Brain pericyte (primary cell): ENCODE measurements at places on chromosomes 1 and 21.

DNA sequence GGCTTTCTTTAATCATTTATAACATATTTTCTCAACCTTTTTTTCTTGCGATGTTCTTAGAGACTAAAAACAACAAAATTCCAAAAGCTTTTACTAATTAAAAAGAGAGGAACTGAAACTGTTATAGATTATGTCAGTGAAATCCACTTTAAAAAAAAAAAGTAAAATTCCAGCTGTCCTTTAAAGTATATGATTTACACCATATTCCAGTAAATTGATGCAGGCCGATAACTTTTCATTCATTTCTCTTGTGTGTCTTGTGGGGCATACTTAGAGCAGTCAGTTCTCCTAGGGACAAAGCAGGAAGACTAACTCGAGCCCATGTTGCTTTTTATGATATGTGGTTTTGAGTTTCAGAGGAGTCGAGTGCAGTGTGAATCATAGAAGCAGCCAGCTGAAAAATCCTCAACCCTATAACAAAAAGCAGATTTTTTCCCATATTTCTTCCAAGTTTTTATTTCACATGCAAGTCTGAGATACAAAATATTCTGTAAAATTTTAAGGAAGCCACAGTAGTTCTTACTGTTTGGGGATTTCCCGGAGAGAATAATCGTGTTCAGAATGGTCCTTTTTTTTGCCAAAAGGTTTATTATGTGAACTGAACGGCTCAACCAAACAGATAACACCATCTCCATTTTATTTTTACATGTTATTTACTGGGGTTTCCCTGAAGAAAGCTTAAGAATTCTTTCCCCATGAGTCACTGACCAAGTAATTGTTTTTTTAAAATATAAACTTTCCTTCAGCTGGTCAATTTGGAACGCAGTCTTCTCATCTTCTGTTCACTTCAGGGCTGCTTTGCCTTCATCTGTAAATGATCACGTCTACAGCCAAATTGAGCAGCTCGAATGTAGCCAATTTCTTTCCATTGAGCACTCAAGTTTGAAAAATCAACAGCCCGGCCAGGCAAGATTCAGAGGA lies 77.0 kb upstream of the C1orf105 start:
- no peak for DNase-seq

- DNase-seq, result no peak
These were observed 8.8 kb downstream of the CTPS1 start for GRCh38 chr1:40988280-40988679.

DNA sequence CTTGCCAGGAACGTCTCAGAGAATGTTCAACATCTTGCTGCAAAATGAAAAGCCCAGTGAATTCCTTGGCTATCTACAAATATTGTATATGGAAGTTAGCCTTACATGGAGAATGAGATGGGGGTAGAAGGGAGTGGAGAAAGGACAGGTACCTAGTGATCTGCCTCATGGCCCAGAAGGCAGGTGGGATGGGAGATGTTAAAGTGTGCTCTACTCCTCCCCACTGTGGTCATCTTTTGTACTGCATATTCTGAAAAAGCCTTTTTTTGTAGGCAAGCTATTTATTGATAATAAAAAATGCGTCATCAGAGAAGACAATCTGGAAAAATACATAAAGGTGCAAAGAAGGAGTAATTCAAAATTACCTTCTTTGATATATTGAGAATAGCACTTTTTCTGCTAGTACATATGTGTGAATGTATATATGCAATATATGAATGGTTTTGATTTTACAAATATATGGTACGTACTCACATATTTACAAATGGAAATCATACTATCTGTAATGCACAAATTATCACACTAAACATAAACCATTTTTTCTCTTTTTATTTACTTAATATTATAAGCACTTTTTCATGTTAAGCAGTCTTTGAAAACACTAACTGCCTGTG lies 19.1 kb upstream of the SLC5A9 start:
- no peak for DNase-seq

DNA sequence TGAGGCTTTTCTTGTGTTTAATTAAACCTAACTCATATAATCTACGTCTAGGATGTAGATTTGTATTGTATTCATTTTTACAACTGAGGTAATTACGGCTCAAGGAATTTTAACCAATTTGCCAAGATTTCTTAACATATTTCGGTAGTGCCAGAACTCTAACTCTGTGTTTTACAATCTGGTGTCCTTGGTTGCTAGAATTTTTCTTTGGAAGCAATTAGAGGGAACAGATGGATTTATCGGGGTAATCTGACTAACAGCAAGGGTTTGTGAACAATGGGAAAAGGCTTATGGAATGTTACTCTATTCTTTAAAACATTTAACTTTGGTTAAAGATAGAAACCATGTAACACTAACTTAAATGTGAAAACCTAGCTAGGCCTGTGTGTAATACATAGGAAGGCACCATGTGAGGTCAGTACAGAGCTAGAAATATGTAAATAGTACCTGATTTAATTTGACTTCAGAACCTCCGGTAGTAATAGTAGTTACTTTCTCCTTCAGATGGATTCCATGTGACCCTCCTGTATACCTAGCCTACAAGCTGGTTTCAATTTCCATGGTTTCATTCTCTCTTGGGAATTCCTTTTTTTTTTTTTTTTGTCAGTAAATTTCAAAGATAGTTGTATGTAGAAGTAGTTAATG lies 1.2 kb downstream of the MTF2 start:
- DNase-seq, result no peak

- DNase-seq, result no peak
These were observed 136.8 kb upstream of the SGIP1 start for GRCh38 chr1:66397192-66397591.

GRCh38 chr1:29789221-29789909 lies 553.0 kb downstream of the PTPRU start:
- DNase-seq, result no peak

- no peak for DNase-seq
These were observed 13.6 kb downstream of the EVA1C start for GRCh38 chr21:32426066-32426465.

- no peak for DNase-seq
These were observed 21.0 kb downstream of the C1orf87 start for GRCh38 chr1:60052601-60053000.

DNA sequence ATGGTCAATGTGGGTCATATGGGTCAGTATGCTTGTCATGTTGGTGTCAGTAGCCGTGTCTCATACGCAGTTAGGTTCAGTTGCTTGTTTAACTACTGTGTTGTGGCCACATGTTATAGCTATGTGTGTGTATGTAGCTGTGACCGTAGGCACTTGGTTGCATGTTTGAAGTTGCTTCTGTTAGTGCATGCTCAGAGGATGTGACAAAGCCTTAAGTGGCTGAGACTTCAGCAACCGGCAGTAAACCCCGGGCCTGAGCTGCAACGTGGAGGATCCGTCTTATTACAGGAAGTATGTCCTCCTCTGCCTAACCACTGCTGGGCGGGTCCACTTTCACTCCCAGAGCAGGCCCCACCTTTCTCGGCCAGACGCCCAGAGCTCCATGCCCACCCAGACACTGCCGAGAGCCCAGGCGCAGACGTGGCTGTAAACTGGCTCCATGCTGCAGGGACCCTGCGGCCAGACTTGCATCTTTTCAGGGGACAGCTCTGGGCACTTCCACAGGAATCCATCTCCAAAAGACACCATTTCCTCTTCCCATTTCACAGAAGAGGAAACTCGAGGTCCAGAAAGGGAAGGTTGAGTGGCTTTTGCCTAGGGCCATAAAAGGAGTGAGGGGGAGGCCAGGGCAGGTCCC lies 2.2 kb downstream of the TCEA3 start:
- peak; percentile 32 for DNase-seq

DNA sequence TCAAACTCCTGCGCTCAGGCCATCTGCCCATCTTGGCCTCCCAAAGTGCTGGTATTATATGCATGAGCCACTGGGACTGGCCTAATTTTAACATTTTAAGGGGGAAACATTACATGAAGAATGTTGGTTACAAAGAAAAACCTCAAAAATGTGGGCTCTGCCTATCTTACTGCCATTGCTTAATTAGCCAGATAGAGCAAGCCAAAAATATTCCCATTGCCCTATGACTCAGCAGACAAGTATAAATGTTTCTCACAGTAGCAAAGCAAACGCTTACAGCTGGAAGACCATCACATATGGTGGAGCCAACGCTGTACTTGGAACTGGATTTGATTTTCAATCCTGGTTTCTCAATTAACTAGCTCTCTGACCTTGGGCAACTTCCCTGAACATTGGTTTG lies 502.0 kb downstream of the SMYD3 start:
- DNase-seq, result no peak

GRCh38 chr1:230317823-230318819 lies 108.0 kb downstream of the PGBD5 start:
- DNase-seq, result no peak

DNA sequence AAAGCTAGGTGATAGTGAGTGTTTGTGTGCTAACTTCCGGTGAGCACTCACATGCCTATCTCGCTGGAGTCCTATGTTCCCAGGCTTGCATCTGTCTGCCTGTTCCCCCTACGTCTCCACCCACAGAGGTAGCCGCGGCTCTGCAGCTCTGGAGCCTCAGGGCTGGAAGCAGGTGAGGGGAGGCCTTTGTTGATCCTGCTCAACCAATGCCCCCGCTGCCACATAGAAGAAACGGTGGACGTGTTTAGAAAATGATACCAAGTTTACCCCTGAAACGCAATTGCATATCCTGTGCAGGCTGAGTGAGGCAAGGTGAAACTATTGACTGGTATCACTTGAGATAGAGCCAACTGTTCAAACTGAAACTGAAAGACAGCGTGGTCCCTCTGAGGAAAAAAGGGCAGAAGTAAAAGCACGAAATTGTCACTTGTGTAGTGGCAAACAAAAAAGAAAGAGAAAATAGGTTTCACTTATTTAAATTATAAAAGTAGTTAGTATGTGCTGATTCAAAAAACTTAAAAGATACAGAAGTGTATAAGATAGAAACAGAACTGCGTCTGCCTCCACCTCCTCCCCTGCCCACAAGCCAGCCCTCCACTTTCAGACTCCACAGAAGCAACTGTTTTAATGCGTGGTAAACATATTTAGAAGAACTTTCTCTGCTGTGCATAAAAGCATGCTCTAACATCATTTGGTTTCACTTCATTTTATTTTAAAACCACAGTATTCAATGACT lies 38.6 kb upstream of the ETS2 start:
- no peak for DNase-seq

DNA sequence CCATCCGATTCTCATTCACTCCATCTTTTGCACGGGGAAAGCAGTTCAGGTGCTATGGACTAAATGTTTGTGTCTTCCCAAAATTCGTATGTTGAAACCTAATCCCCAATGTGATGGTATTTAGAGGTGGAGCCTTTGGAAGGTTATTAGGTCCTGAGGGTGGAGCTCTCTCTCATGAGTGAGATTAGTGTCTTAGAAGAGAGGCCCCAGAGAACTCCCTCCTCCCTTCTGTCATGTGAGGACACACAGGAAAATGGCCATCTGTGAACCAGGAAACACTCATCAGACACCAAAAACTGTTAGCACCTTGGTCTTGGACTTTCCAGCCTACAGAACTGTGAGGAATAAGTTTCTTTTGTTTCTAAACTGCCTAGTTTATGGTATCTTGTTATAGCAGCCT lies 15.8 kb upstream of the CCDC190 start:
- no peak for DNase-seq

DNA sequence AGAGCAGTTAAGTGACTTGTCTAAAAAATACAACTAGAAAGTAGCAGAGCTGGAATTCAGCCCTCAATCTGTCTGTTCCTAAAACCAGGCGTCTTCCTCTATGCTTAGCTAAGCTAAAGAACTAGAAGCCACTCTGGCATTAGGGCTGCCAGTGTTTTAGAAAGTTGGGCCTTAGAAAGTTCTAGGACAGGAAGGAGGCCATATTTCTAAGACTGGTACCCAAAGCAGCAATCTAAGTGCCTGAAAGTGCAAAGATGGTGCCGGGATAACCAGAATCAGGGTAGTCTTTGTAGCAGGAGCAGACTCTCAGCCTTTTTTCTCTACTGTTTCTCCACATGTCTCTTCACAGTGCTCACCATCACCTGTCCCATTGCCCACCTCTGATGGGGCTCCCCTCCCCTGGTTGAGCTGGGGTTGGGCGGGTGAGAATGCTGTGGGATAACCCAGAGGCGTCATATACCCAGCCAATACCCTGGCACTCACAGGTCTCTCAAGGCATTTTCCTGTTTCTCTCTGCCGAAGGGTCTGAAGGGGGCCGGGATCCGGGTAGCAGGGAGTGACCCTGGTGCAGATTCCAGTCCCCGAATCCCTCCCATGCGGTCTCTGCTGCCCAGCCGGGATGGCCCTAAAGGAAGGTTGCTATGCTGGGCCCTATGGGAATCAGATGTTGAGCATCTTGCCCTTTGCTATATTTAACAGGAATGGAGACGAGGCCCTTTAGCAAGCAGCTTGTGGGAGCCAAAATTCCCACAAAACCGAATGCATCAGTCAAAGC lies 1.1 kb upstream of the RCSD1 start:
- no peak for DNase-seq

- DNase-seq, result no peak
These were observed 1.6 kb downstream of the HPCAL4 start for GRCh38 chr1:39689635-39690034.

DNA sequence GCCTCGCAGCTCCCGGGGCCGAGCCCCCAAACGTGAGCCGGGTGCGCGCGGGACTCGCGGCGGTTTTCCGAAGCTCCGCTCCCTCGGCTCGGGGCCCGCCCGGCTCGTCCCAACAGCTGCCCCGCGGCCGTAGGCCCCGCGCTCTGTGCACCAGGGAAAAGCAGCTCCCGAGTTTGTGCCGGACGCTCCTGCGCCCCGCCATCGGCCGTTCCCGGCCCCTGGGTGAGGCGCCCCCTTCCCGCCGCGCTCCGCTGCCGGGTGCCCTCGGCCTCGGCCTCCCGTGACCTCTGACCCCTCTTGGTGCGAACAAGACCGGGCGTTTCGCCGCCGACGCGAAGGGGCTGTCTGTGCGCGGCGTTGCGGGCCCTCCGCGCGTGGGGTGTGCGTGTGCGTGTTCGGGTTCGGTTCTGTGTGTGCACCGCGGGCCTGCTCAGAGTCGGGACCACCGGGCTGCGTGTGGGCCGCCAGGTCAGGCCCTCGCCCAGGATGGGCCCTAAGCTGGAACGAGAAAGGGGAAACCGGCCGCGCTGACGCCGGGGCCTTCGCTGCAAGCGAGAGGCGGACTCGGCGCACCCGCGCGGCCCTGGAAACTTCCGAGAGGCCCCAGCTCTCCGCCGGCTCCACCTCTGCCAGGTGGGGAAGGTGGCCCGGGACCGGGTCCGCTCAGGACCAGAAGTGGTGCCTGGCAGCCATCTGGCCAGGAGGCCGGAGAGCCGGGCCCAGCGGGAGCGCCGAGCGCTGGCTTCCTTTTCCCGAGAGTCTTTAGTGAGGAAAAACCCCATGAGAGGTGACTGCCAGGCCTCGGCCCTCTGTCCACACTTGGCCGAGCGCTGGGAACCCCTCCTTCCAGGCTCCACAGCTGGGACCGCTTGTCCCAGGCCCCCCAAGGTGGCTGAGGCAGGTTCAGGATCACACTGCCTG lies 1.9 kb downstream of the PRDM16 start:
- no peak for DNase-seq

- DNase-seq, result no peak
These were observed 411.8 kb upstream of the PTBP2 start for GRCh38 chr1:96309783-96310182.

DNA sequence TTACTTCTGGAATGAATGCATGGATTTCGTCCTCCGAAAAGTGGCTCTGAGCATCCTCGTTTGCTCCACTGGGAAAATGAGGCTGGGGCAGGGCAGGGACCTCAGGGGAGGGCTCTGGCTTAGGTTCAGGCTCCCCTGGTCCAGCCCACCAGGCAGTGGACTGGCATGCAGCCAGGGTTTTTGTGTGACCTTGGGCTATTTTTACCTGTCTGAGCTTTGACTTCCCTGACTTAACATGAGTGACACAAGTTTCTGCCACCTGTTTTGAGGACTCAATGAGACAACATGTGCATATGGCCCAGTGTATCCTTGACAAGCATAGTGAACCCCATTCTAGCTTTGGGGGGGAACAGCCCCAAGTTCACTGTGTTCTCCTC lies 32.6 kb upstream of the EDN2 start:
- no peak for DNase-seq
